ENCODE measurements at places on chromosomes 12 and 14. TPM values are rescaled to one million over a fixed set of nuclear protein-coding genes. Genes with fewer than 3 reads are reported as not detected.

The IL31 gene
- 5.5 TPM for total RNA-seq

The DEGS2 gene
- 1.1 TPM for total RNA-seq

The SYCP3 gene
- 0.44 TPM for total RNA-seq

The MAP3K12 gene
- 18.4 TPM for total RNA-seq

The FOXG1 gene
- not detected for total RNA-seq

The KITLG gene
- not detected for total RNA-seq

The LALBA gene
- total RNA-seq = not detected

The RFX4 gene
- total RNA-seq = not detected

The DIO3 gene
- total RNA-seq = not detected

The RTN1 gene
- not detected for total RNA-seq

The BIN2 gene
- total RNA-seq = 40.9 TPM

The PLEKHH1 gene
- total RNA-seq = 2.4 TPM

The AQP5 gene
- total RNA-seq = not detected

The ARHGEF40 gene
- not detected for total RNA-seq

The LARP4 gene
- 128 TPM for total RNA-seq

The TUNAR gene
- not detected for total RNA-seq

The OVCH1 gene
- not detected for total RNA-seq

The MAGOHB gene
- total RNA-seq = 79.4 TPM

The GABARAPL1 gene
- total RNA-seq = 6.6 TPM

The TAS2R42 gene
- total RNA-seq = not detected

The SRRM4 gene
- total RNA-seq = not detected

The PIWIL1 gene
- total RNA-seq = not detected

The TMEM119 gene
- total RNA-seq = 0.12 TPM

The PARPBP gene
- total RNA-seq = 23.5 TPM

The GPR84 gene
- 2.3 TPM for total RNA-seq

The ADCK1 gene
- 5.4 TPM for total RNA-seq

The KANSL2 gene
- 66.4 TPM for total RNA-seq

The NOXRED1 gene
- total RNA-seq = 0.91 TPM

The PDZRN4 gene
- total RNA-seq = not detected

The GPD1 gene
- total RNA-seq = 0.88 TPM

The VASH1 gene
- total RNA-seq = 7.1 TPM

The AHNAK2 gene
- total RNA-seq = 0.02 TPM

The GUCY2C gene
- total RNA-seq = not detected

The DNM1L gene
- 87.0 TPM for total RNA-seq

The BDKRB2 gene
- total RNA-seq = not detected

The CAND1 gene
- 209 TPM for total RNA-seq

The EPS8 gene
- 3.1 TPM for total RNA-seq

The OR10A7 gene
- total RNA-seq = not detected

The C14orf180 gene
- not detected for total RNA-seq

The TROAP gene
- 46.0 TPM for total RNA-seq

The SLC5A8 gene
- total RNA-seq = not detected

The NXPH4 gene
- 0.49 TPM for total RNA-seq

The ERP27 gene
- total RNA-seq = 2.3 TPM

The HAL gene
- total RNA-seq = 0.37 TPM

The KRT78 gene
- not detected for total RNA-seq

The GPX2 gene
- total RNA-seq = not detected

The IRAK3 gene
- total RNA-seq = 3.2 TPM

Data from activated T-helper 1 cell treated with anti-CD3 and anti-CD28 coated beads, Interleukin-12 subunit alpha, Interleukin-12 subunit beta, Interleukin-2, Interleukin-4 antibody, amounts not matched to agents 30 ng/mL and 10 ng/mL and 1 ng/mL, durations not matched to agents 14 hours and 24 hours and 36 hours (primary cell).